Body of pancreas (tissue), 4 donors: ENCODE measurements at places on chromosomes 5 and 9. TPM values are rescaled to one million over a fixed set of nuclear protein-coding genes. Genes with fewer than 3 reads are reported as not detected.

- no peaks in the 10 kb centered on the region for H3K27me3 ChIP-seq
- no peak overlapping the region for H3K4me3 ChIP-seq
- no peak for DNase-seq
- H3K4me1 ChIP-seq, result peaks cover 3% of the 10 kb centered on the region
- no peak overlapping the region for H3K27ac ChIP-seq
These were observed 183.1 kb downstream of the HSPA4 start for GRCh38 chr5:133234911-133235310.

- H3K4me1 ChIP-seq, result no peaks in the 10 kb centered on the region
- H3K27me3 ChIP-seq, result no peaks in the 10 kb centered on the region
- no peak overlapping the region for H3K4me3 ChIP-seq
- no peak overlapping the region for H3K27ac ChIP-seq
- H3K36me3 ChIP-seq, result no peaks in the 10 kb centered on the region
- no peak for DNase-seq
These were observed 188.1 kb downstream of the RFX3 start for GRCh38 chr9:3337515-3338225.

- H3K27me3 ChIP-seq, result no peaks in the 10 kb centered on the region
- peak overlapping the region; percentile 55 for H3K27ac ChIP-seq
- DNase-seq, result peak; percentile 63
- no peaks in the 10 kb centered on the region for H3K36me3 ChIP-seq
- no peak overlapping the region for H3K4me3 ChIP-seq
- H3K4me1 ChIP-seq, result peaks cover 32% of the 10 kb centered on the region
These were observed 33.3 kb downstream of the KCTD16 start for GRCh38 chr5:144203750-144204596.

DNA sequence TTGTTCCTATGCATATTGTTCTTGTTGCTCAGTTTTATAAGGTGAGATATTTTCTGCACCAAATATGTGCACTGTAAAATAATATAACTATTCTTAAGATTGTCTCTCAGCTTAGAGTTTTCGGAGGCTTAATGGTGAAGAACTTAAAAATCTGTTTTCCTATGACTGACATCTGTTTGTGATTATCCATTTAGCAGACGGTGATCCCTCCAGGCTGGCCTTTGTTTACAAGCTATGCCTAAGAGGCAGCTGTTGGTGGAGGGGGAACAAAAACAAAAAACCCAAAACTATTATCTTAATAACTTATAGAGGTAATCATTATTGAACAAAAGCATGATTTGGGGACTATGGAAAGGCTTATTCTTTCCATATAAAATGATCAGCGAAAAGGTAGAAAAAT, 658 bp downstream of the PDCD1LG2 start:
- H3K4me1 ChIP-seq, result no peaks in the 10 kb centered on the region
- H3K27me3 ChIP-seq, result no peaks in the 10 kb centered on the region
- no peak overlapping the region for H3K4me3 ChIP-seq
- no peak overlapping the region for H3K27ac ChIP-seq

DNA sequence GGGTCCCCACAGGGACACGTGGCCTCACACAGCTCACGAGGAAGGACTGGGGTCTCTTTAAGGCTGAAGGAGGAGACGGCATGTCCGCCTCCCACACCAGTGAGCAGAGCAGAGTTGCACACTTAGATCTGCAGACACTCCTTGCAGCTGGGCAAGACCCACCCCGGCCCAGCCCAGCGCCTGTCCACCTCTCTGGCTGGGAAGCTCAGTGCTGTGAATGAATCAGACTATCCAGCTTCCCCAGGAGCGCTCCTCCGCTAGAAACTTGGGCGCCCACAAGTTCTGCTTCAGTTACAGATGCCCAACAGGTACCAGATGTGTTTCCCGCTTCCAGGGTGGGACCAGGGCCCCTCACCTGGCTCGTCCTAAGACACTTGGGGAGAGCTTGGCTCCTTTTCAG, 78.9 kb downstream of the NSUN2 start:
- H3K4me3 ChIP-seq, result no peak overlapping the region
- no peaks in the 10 kb centered on the region for H3K4me1 ChIP-seq
- no peak overlapping the region for H3K27ac ChIP-seq
- H3K36me3 ChIP-seq, result no peaks in the 10 kb centered on the region
- H3K27me3 ChIP-seq, result no peaks in the 10 kb centered on the region
- no peak for DNase-seq

DNA sequence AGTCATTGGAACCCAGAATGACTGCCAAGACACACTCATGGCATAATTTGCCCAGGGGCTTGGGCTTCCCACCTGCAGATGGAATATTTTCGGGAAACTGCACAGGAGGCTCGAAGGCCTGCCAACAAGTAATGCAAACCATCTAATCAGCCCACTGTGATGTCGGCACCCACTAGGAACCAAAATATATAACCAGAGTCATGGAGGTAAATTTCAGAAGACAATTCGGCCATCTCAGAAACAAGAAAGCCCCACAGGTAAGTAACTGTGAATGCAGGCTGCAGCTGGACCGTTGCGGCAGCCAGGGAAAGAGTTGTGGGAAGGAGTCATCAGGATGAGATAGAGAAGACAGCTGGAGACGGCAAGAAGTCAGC, 264.4 kb downstream of the SYK start:
- H3K4me1 ChIP-seq, result no peaks in the 10 kb centered on the region
- no peak overlapping the region for H3K4me3 ChIP-seq
- no peaks in the 10 kb centered on the region for H3K36me3 ChIP-seq
- H3K27me3 ChIP-seq, result no peaks in the 10 kb centered on the region
- DNase-seq, result no peak
- H3K27ac ChIP-seq, result no peak overlapping the region

DNA sequence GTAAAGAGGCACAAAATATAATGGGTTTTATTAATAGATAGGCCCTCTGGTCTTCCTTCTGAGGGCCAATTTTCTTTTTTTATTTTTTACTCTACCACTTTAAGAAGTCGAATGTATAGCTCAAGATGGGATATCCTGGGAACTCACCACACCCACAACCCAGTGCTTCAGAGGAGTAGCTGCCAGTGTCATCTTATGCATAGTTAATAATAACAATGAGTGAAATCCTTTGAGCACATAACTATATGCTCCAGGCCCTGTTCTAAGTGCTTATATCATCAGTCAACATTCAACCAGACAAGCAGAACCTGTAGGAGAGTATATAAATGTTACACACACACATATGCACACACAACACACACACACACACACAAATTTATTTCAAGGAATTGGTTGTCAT, 150.3 kb upstream of the ACTBL2 start:
- H3K4me3 ChIP-seq, result no peak overlapping the region
- H3K27me3 ChIP-seq, result no peaks in the 10 kb centered on the region
- H3K36me3 ChIP-seq, result no peaks in the 10 kb centered on the region
- DNase-seq, result no peak

GRCh38 chr9:90053027-90053426, 448.2 kb downstream of the GADD45G start:
- H3K27me3 ChIP-seq, result no peaks in the 10 kb centered on the region
- no peak overlapping the region for H3K27ac ChIP-seq
- DNase-seq, result peak; percentile 44
- no peak overlapping the region for H3K4me3 ChIP-seq
- H3K36me3 ChIP-seq, result no peaks in the 10 kb centered on the region
- H3K4me1 ChIP-seq, result peaks cover 23% of the 10 kb centered on the region

- H3K27me3 ChIP-seq, result no peaks in the 10 kb centered on the region
- no peak overlapping the region for H3K27ac ChIP-seq
- DNase-seq, result no peak
- peaks cover 30% of the 10 kb centered on the region for H3K4me1 ChIP-seq
- H3K4me3 ChIP-seq, result no peak overlapping the region
These were observed 716 bp downstream of the PROB1 start for GRCh38 chr5:139394123-139394653.

GRCh38 chr5:64978546-64978945, 209.8 kb downstream of the CWC27 start:
- H3K36me3 ChIP-seq, result peaks cover 2% of the 10 kb centered on the region
- H3K4me3 ChIP-seq, result no peak overlapping the region
- no peaks in the 10 kb centered on the region for H3K4me1 ChIP-seq
- DNase-seq, result no peak
- no peak overlapping the region for H3K27ac ChIP-seq
- H3K27me3 ChIP-seq, result no peaks in the 10 kb centered on the region

GRCh38 chr5:106094839-106095238, 1575.9 kb downstream of the EFNA5 start:
- H3K27me3 ChIP-seq, result no peaks in the 10 kb centered on the region
- H3K27ac ChIP-seq, result no peak overlapping the region
- no peaks in the 10 kb centered on the region for H3K36me3 ChIP-seq
- no peaks in the 10 kb centered on the region for H3K4me1 ChIP-seq

GRCh38 chr5:73796164-73797131, 170.5 kb downstream of the ARHGEF28 start:
- peak; percentile 45 for DNase-seq
- H3K4me3 ChIP-seq, result no peak overlapping the region
- H3K27ac ChIP-seq, result peak overlapping the region; percentile 7
- no peaks in the 10 kb centered on the region for H3K4me1 ChIP-seq

- H3K27ac ChIP-seq, result peak overlapping the region; percentile 88
- peaks cover 20% of the 10 kb centered on the region for H3K4me1 ChIP-seq
- no peaks in the 10 kb centered on the region for H3K27me3 ChIP-seq
- H3K4me3 ChIP-seq, result no peak overlapping the region
- no peaks in the 10 kb centered on the region for H3K36me3 ChIP-seq
These were observed 17.7 kb downstream of the CMBL start for GRCh38 chr5:10289991-10290390.

FBP2 gene
- total RNA-seq, result 0.66 TPM

GLDC gene
- total RNA-seq, result not detected

PAPPA gene
- total RNA-seq, result 2.0 TPM

PCDHB8 gene
- total RNA-seq, result 0.33 TPM

FAM219A gene
- 6.6 TPM for total RNA-seq

COL15A1 gene
- 55.4 TPM for total RNA-seq

ATOSB gene
- total RNA-seq, result 2.3 TPM

KCNV2 gene
- total RNA-seq, result not detected

ANKRD34B gene
- total RNA-seq, result not detected
